ENCODE measurements at places on chromosomes 5 and 9.

- DNase-seq = no peak
Observed at GRCh38 chr5:105696440-105696839, 1974.3 kb downstream of the EFNA5 start.

- no peak for DNase-seq
Observed at GRCh38 chr5:14753947-14754346, 89.4 kb downstream of the OTULIN start.

GRCh38 chr5:124889486-124889825, 143.0 kb upstream of the ZNF608 start:
- DNase-seq = no peak

GRCh38 chr5:103119070-103119764, 721 bp downstream of the GIN1 start:
- peak; percentile 47 for DNase-seq

GRCh38 chr9:130824643-130825350, 10.3 kb upstream of the ABL1 start:
- DNase-seq = no peak

DNA sequence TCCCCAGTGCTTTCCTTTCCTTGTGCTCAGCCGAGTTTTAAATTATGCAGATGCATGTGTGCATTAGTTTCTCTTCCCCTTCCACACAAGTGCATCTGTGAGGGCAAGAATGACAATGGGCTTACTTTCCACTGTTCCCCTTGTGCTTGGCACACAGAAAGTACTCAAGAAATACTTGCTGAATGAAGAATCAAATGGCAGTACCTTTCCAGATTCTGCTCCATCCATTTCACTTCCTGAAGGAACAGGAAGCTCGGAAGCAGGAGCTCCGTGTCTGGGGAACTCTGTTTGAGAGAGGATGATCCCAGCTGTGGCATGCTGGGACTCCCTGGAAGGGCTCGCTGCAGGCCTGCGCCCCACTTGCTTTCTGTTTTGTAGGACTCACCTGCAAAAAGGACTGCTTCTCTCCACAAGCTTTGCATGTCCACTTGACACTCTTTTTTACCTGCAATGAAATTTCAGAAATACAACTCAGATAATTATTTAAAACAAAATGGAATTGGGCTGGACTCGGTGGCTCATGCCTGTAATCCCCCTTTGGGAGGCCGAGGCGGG, 5.5 kb downstream of the MRNIP start:
- DNase-seq = no peak

DNA sequence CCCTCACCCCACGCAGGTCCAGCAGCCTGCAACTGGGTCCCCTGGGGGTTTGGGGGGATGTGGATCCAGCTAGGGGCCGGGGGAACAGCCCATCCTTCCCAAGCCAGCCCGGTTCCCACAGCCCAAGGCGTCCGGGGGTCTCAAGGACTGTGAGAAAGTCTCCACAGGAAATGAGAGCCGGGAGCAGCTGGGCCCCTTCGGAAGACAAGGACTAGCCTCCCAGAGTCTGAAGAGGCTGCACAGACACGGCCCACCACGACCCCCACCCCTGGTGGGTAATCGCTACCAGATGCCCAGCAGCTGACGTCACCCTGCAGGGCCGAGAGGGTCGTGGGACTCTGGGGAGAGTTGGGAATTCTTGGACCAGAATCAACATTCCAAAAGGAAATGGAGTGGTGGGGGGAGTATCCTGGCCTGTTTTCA, 10.5 kb downstream of the SH2D3C start:
- DNase-seq = no peak

DNA sequence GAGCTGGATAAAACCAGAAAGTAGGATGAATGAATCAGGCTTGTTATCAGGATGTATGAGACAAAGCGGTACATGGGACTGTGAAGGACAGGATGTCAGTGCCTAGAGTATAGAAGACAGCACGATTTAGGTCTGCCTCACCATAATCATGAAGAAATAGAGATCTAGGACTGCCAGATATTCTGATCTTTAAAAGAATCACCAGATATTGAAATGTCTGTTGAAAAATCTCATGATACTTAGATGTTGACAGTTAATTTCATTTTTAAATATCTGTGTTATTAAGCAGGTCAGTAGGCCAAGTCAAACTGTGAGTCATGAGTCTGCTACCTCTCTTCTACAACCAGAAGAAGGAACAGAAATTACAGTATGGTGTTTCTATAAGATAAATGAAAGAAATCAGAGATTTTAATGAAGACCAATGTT, 65.0 kb downstream of the ST8SIA4 start:
- no peak for DNase-seq

GRCh38 chr9:97109194-97109811, 70.4 kb upstream of the CTSV start:
- DNase-seq = peak; percentile 48

GRCh38 chr5:36242534-36243485, 1.1 kb upstream of the NADK2 start:
- no peak for DNase-seq

DNA sequence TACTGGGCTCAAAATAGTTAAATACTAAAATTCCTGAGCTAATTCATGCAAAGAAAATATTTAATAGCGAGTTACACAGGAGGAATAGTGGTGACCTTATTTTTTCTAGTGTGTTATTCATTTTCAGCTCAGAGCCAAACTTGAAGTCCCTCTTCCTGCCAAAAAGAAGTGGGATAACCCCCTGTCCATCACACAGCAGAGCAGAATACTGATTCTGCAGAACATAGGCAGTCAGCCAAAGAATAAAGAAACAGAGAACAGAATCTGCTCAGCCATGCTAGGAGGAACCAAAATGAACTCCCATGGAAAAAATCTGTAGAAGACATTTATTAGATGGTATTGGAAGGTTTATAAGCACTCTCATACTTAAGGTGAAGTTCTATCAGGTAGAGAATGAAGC, 49.4 kb upstream of the GRIN3A start:
- no peak for DNase-seq

DNA sequence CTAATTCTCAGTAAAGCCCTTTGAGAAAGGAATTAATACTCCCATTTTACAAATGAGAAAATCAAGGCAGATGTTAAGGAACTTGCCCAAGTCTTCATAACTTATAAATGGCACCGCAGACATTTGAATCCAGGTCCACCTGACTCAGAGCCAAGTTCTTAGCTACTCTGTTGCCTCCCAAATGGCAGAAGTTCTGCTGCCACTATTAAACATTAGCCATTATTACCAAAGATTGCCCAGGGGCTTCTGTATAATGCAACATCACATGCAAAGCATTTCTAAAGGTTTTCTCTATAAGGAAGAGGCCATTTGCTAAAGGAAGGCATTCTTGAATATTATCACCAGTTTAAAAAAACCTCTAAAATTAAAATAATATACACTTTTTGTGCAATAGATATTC, 28.3 kb downstream of the TPD52L3 start:
- DNase-seq = no peak

DNA sequence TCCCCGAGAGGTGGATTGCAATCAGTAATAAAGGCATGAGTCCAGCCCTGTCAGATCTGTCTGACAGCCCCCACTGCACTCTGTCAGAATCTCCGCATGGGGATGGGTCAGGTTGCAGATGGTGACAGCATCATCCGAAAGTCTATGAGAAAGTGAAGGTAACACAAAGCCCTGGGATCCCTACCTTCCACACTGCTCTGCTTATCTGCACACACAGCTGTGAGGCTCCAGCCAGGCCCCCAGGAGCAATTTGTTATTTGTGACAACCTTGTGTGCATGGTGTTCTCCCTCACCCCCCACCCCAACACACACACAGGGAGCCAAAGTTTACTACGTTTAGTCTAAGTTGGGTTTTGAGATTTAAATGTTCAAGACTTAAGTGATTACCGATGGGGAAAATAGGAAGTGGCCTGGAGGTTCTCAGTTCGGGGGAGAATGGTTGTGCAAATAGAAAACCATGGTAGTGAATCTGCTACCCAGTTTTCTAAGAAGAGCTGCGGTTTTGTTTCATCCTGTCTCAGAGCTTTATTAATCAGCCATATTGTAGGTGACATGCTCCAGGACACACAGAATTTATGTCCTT, 92.7 kb downstream of the SV2C start:
- DNase-seq = no peak

DNA sequence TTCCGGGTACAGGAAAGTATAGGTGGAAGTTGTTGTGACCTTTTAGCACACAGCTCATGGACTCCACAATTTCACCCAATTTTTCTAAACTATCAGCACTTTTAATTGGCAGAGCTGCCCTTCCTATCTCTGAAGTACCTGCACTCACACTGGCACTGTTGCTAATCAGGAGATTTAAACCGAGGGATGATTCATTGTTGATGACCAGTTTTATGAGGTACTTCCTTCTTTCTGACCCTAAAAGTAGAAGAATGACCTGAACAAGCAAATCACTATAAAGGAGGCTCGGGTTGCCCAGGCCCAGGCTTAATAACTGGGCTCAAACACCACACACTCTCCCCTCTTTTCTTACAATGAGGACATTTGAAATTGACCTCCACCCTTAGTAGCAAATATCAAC, 105.9 kb downstream of the KCNN2 start:
- DNase-seq = no peak

GRCh38 chr9:124345751-124346281, 69.4 kb downstream of the PSMB7 start:
- DNase-seq = no peak

- no peak for DNase-seq
Observed at GRCh38 chr5:73282383-73282782, 109.4 kb downstream of the TMEM174 start.

GRCh38 chr5:109421956-109422355, 12.2 kb upstream of the PJA2 start:
- DNase-seq = no peak

DNA sequence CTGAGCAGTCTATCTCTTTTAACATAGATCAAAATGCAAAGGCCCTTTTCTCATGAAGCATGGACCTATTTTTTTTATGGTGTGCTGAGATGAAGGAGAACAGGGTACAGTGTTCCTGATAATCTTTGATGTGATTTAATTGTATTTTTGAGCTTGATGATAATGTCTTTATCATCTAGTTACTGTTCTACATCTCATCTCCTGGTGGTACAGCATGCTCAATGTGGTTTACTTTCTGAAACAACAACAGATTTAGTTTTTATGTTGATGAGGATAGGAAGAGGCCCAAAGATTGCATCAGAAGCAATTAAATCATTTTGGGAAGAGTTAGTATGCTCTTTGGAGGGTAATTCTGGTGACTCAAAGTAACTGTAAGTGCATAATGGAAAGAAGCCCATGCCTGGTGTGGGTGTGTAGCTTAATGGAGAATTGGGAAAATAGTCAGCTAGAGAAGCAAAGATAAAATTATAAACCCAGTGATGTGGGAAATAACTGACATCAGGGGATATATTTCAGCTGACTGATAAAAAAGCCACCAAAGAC, 123.0 kb upstream of the KCNN2 start:
- DNase-seq = no peak

DNA sequence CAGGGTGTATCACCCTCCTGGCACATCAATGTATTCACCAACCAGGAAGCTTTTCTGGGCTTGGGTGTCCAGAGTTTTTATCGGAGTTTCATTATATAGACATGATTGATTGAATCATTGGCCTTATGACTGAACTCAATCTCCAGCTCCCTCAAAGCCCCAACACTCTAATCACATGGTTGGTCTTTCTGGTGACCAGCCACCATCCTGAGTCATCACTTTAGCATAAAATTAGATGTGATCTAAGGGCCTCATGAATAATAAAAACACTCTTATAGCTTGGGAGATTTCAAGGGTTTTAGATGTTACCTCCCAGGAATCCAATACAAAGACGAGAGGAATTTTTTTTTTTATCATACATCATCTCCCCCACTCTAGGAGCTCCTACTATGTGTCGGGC, 7.7 kb upstream of the PBX3 start:
- no peak for DNase-seq

GRCh38 chr5:106454651-106455415, 1215.9 kb downstream of the EFNA5 start:
- no peak for DNase-seq

DNA sequence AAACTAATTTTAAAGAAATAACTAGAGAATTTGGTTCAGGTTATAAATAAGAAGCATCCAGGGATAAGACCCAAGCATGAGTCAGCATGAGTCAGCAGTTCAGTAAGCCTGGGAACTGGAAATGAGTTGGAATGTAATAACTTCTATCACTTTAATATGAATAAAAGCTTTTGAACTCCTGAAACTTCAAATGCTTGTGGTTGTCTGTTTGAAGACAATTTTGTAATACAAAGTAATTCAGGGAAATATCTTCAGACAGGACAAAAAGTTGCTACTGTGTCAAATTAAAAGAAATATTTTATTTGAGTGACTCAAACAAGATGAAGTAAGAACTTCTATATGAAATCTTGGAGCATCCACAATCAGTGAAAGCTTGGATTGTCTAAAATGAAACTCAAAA, 331.2 kb upstream of the DAB2 start:
- peak; percentile 86 for DNase-seq

DNA sequence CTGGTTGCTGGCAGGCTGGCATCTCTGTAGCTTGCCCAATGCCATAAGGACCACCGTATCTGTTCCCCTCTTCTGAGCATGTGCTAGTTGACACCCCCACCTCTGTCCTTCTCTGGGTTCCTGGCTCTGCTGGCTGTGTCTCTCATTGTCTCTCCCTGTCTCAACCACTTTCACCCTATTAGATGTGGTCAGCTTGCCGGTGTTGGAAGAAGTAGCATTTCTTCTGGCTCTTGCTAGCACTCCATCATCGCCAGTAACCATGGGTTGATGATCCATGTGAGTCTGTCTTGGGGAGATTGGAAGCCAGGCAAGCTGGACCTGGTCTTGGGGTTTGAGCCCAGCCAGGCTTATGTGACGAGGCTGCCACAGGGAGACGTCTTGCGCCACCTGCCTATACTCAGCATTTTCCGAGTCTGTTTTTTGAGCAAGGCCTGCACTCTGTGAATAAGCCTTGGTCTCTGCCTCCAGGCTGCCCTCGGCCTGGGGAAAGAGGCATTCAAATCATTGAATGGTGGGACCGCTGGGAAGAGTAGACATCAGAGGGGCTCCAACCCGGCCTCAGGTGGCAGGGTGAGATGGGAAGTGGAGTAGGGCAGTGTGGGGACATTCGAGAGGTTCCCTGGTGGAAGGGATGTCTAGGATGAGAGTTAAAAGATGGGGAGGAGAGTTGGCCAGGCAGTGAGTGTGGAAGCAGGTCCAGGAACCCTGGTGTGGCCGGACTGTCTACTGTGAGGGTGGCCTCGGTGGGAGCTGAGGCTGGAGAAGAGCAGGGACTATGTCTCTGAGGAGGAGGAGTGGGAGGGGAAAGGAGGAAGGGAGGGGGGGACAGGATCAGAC, 74.3 kb downstream of the ZNF618 start:
- no peak for DNase-seq

DNA sequence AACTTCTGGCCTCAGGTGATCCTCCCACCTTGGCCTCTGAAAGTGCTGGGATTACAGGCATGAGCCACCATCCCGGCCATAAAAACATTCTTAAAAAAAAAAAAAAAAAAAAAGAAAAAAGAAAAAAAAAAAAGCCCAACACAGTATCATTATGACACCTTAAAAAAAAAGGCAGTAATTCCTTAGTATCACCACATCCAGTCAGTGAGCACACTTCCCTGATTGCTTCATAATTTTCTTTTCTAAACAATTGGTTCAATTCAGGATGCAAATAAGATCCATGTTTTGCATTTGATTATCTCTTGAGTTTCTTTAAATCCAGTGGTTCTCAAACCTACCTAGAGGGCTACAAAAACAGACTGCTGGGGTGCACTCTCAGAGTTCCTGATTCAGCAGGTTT, 182.5 kb downstream of the CDK5RAP2 start:
- DNase-seq = no peak

Measured in SW 1271 (cell line).